ENCODE measurements at places on chromosomes 12 and 14.

- DNase-seq, result no peak
Measured at GRCh38 chr12:52338241-52338960, 17.2 kb upstream of the KRT83 start.

DNA sequence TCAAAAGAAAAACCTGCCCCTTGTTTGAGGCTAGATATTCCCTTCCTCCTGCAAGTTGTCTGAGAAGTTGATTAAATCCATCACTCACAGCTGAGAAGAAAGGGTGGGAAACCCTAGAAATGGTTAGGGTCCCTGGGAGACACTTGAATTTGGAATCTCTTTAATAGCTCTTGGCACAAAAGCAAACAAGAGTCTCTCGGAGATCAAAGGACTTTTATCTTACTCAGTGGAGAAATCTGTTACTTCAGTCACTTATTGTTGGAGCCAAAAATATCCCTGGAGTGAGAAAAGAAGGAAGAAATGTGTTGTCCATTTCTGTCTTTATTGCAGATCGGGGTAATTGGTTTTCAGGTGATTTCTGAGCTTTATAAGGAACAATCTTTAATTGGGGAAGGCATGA lies 47.0 kb downstream of the TMEM132C start:
- no peak for DNase-seq

- no peak for DNase-seq
Measured at GRCh38 chr14:101351146-101351545, 210.1 kb upstream of the DIO3 start.

- DNase-seq, result no peak
Measured at GRCh38 chr12:64203775-64204174, 18.3 kb downstream of the KICS2 start.

- no peak for DNase-seq
Measured at GRCh38 chr12:9925705-9926393, 6.3 kb downstream of the CLEC2A start.

DNA sequence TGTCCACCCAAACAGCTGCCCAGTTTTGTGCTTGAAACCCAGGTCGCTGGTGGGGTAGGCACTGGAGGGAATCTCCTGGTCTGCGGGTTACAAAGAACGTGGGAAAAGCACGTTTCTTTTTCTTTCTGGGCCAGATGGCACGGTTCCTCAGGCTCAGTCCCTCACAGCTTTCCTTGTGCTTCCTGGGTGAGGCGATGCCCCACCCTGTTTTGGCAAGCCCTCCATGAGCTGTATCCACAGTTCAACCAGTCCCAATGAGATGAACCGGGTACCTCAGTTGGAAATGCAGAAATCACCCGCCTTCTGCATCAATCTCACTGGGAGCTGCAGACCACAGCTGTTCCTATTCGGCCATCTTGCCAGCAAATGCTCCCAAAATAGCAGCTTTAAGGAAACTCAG lies 51.4 kb upstream of the TMTC2 start:
- no peak for DNase-seq

- peak; percentile 71 for DNase-seq
Measured at GRCh38 chr14:20697273-20698017, 8.9 kb downstream of the ANG start.

DNA sequence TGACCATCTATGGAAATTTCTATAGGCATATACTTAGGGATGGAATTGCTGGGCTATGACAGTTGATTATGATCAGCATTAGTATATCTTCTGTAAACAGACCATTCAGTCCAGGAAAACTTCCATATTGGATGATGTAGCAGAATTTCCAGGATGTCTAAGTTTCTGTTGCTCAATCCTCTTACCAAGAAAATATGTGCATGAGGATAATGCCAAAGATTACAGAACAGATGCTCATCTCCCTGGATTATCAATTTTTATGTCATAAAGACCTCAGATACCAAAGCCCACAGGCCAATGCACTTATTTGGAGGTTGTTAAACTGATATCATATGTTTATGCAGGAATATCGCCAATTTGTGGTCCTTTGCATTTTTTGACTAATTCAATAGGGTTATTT lies 354.4 kb upstream of the FLRT2 start:
- no peak for DNase-seq

GRCh38 chr12:96698521-96698920 lies 208.5 kb upstream of the NEDD1 start:
- DNase-seq, result no peak

DNA sequence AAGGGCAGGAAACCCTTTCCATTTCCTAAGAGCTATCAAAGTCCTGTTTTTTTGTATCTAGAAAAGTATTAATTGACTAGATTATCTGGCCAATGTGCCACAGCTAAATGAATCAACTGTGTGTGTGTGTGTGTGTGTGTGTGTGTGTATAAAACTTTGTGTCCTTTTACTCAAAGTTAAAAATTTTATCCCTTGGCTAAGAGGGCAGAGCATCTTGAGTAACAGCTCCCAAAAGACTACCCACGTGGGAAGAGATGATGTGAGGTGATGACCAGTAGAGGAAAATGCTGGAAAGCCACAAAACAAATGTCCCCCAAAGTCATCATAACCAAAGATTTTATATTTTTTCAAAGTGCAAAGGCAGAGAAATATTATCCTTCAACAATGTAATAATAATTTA lies 90.3 kb downstream of the FAR2 start:
- DNase-seq, result no peak

DNA sequence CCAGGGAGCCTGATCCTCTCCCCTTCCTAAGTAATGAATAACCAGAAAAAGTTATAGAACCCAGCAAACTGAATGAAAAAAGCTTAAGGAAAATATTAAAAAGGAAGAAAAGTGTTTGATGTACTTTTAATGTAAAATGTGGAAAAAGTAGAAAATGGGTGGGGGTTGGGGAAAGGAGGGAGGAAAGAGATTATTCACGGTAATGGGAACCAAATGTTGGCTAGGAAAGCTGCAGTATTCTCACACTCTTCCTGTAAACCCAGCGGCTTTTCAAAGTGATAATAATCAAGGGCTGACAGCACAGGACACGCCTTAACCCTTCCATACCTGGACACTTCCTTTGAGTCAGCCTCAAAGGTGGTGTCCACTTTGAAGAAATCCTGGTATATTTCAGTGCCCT lies 139.2 kb downstream of the TGFB3 start:
- no peak for DNase-seq

- peak; percentile 72 for DNase-seq
Measured at GRCh38 chr14:96592591-96593386, 90.6 kb downstream of the PAPOLA start.

GRCh38 chr12:101256266-101256665 lies 23.6 kb upstream of the UTP20 start:
- no peak for DNase-seq

DNA sequence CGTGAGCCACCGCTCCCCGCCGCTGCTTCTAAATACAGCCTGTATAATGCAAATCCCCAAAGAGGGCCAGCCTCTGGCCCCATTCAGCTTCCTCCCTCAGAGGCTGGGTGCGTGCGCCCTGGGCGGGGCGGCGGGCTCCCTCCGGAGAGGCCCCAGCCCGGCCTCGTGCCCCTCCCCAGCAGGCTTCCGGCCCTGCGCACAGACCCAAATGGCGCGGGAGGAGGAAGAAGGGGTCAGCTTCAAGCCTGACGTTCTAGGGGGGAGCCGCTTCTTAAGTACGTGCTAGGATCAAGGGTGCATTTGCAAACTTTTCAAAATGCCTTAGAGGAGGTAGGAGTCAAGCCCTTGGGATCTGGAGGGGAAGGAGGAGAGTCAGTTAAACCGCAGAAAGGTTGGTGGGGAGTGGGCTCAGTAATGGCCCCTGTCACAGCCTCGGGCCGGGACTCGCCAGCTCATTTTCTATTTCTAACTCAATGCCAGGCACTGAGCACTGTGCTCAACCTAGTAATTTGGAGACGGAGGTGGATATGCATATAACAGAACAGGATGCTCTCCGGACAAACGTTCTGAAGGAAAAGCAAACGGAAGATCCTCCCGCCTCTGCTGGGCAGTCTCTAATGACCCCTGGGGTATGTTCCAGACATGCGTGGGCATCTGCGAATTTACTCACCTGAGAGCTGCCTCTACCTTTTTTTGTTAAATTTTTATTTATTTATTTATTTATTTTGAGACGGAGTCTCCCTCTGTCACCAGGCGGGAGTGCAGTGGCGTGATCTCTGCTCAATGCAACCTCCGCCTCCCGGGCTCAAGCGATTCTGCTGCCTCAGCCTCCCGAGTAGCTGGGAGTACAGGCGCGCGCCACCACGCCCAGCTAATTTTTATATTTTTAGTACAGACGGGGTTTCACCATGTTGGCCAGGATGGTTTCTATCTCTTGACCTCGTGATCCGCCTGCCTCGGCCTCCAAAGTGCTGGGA lies 32.3 kb downstream of the NINJ2 start:
- DNase-seq, result no peak

DNA sequence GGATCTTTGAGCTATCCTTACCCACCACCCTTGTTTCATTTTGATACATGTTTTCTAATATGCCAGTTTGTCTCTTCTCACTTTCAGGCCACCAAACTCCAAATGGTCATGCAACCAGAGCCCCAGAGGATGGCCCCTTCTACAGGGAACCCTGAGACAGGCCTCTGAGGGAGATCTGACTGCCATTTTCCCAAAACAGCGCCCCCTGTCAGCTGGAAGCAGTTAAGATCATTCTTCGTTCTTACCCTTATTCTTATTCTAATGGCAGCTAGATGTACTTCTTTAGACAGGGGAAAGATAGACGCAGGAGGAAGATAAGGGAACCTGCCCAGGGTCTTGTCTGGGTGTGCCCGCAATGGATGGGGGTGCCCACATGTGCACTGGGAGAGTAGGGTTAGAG lies 38.4 kb downstream of the C12orf56 start:
- DNase-seq, result no peak

GRCh38 chr14:105126981-105127329 lies 41.6 kb downstream of the JAG2 start:
- DNase-seq, result no peak

DNA sequence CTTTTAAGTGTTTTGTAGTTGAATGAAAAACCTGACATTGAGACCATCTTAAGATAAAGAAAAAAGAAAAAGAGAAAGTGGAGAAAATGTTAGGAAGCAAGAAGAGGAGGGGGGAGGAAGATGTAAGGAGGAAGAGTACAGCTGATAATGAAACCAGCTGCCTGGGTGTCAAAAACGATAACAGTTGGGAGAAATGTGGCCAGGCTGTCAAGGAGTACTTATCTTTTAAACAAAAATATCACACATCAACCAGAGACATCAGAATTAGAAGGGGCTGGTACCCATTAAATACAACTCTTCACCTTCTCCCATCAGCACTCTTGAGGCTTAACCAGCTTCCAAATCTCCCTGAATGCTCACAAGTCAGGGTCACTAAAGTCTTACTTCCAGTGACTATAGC lies 4.5 kb downstream of the SLC11A2 start:
- no peak for DNase-seq

DNA sequence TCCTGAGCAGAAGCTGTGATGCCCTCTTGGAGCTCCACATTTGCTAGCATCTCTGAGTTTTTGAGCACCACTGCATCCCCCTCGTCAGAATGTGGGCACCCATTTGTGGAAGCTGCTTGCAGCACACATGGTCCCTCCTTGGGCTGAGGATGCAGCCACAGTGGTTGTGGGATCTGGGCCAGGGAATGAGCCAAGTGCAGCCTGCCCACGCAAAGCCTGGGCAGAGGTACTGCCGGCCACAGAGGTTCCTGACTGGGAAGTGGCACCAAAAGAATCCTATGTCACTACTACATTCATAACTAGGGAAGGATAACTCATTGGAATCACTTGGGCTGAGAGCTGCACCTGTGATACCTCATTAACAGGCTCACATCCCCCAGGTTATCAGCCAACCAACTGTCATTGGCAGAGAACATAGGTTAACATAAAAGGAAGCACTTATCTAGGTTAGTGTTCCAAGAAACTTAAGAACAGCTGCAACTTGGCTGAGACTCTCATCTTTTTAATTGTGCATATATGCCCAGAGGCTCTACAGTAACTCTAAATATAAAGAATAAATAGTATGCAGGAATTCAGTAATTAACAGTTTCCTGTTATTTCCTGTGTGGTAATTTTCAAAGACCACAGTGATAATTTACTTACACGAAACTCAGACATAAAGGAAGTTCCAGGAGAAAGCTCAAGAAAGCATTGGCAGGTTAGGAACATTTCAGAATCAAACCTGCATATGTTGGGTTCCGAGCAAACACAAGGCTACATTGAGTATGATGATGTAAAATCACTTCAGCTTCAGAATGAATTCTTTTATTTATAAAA lies 145.3 kb downstream of the BCAT1 start:
- DNase-seq, result no peak

- DNase-seq, result no peak
Measured at GRCh38 chr12:47400266-47400665, 305.6 kb downstream of the RPAP3 start.

- no peak for DNase-seq
Measured at GRCh38 chr12:122024132-122024785, 2.6 kb downstream of the BCL7A start.

DNA sequence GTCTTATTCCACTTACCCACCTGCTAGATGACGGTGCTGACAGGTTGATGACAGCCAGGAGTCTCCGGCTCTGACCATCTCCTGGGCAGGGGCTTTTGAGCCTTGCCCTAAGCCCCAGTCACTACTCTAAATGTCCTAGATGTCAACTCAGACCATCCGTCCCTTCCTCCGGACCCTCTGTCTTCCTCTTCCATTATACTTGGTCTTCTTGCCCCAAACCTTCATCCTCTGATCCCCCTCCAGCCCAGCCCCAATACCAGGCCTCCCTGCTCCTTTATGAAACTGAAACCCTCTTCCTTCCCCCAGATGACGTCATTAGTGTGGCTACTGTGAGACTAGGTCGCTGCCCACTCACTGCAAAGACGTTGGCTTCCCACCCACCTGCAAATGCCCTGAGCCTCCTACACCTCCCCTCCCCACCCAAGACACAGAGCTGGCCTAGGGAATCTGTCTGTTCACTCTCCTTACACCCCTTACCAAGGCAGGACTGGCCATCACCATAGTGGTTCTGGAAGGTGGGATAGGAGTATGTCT lies 10.1 kb downstream of the KRT71 start:
- no peak for DNase-seq

- DNase-seq, result no peak
Measured at GRCh38 chr14:65210822-65211182, 108.5 kb upstream of the MAX start.

GRCh38 chr12:20212658-20213555 lies 155.4 kb upstream of the PDE3A start:
- DNase-seq, result no peak

- no peak for DNase-seq
Measured at GRCh38 chr14:101347893-101348777, 213.2 kb upstream of the DIO3 start.

GRCh38 chr14:32450919-32451675 lies 122.0 kb downstream of the AKAP6 start:
- DNase-seq, result no peak

All from natural killer cell treated with Interleukin-12 subunit alpha and Interleukin-12 subunit beta and Interleukin-15 and Interleukin-18, amount 100 ng/mL, for 72 hours (primary cell).